Stimulated activated CD4-positive, alpha-beta T cell treated with anti-CD3 and anti-CD28 coated beads, Interleukin-1b, Interleukin-23, amount 100 ng/mL, for 1 hour (primary cell): ENCODE measurements at places on chromosomes 16 and 17.
A peak's percentile ranks its signal among the peaks of the same experiment; 100 is the strongest.

- no peak for DNase-seq
These were observed 1.6 kb upstream of the HOXB7 start for GRCh38 chr17:48612456-48612853.

GRCh38 chr17:6195123-6195522 is 124.9 kb downstream of the WSCD1 start:
- DNase-seq = no peak

GRCh38 chr17:40025991-40026815 is 11.0 kb downstream of the CSF3 start:
- no peak for DNase-seq

GRCh38 chr16:4529085-4530060 is 9.2 kb downstream of the CDIP1 start:
- no peak for DNase-seq

DNA sequence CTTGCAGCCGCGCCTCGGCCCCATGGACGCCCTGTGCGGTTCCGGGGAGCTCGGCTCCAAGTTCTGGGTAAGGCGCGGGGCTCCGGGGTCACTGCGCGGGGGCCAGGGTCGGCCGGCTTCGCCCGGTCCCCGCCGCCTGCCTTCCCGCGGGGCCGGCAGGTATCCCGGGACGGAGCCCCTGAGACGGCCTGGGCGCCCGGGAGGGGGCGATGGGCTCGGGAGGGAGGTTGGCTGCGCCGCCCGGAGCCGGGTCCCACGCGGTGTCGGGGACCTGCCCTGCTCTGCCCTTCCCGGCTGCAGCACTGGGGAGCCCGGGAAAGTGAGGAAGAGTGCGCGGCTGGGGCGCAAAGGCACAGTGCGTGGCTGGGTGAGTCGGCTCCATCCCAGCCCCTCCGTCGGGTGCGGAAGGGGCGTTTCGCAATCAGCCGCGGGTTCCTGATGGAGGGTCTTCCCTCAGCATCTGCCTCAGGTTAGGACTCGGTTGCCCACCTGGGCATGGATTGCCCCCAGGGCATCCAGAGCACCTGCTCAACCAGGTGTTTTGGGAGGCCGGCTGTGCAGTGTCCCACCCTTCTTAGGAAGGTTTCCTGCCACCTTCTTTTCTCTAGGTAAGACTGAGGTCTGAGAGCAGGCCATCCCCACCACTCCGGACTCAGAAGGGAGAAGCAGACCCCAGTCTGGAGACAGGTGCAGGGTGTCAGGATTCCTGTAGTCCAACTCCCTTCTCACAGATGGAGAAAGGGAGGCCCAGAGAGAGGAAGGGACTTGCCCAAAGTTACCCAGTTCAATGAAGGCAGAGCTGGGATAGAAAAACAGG is 442 bp downstream of the ABCC3 start:
- DNase-seq = no peak

- DNase-seq = no peak
These were observed at the start of gene CD300E for GRCh38 chr17:74623693-74624093. TSS of gene CD300E (minus strand) at chr17:74623738. CDS start at chr17:74623621, 117 bp downstream.

GRCh38 chr17:27985306-27985705 is 57.2 kb upstream of the NLK start:
- DNase-seq = no peak

- no peak for DNase-seq
These were observed 13.9 kb upstream of the KDM8 start for GRCh38 chr16:27189335-27189972.

DNA sequence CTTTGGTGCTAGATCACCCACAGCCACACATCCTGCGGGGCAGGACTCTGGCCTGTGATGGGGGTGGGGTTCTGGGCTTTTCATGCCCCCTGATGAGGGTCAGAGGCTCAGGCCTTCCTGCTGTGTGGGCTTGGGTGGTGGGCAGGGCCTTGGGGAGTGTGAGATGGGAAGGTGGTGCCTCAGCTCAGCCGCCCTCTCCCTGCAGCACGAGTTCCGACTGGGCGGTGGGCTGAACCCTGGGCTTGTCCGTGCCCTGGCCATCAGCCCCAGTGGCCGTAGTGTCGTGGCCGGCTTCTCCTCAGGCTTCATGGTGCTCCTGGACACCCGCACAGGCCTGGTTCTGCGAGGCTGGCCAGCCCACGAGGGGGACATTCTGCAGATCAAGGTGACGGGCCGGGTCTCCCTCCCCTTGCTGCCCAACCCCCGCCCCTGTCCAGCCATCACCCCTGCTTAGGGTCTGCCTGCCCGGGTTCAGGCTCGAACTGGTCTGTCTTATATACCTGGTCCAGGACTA is 6.8 kb upstream of the SERPINF2 start:
- no peak for DNase-seq

- peak; percentile 4 for DNase-seq
These were observed 188.6 kb upstream of the PSMD7 start for GRCh38 chr16:74107795-74108610.

DNA sequence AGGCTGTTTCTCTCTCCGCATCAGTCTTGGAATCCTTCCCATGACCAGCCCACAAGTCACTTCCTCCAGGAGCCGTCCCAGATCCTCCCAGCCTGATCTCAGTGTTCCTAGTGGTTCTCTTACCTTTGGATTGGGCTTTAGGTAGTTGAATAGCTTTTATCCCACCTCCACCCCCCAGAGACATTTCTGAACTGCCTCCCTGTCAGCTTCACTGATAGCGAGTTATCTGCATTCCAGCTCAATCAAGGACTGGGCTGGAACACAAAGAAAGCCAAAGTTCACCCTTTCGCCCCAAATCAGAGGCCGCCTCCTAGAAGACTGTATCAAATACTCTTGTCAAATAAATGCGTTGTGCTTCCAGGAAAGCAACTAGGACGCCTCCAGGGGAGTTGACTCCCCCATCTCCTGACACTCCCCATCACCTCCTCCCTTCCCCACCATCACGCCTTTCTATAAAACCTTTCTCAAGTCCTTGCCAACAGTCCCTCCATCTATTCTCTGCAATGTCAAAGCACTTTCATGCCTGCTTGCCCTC is 72.7 kb downstream of the TMEM132E start:
- DNase-seq = no peak

DNA sequence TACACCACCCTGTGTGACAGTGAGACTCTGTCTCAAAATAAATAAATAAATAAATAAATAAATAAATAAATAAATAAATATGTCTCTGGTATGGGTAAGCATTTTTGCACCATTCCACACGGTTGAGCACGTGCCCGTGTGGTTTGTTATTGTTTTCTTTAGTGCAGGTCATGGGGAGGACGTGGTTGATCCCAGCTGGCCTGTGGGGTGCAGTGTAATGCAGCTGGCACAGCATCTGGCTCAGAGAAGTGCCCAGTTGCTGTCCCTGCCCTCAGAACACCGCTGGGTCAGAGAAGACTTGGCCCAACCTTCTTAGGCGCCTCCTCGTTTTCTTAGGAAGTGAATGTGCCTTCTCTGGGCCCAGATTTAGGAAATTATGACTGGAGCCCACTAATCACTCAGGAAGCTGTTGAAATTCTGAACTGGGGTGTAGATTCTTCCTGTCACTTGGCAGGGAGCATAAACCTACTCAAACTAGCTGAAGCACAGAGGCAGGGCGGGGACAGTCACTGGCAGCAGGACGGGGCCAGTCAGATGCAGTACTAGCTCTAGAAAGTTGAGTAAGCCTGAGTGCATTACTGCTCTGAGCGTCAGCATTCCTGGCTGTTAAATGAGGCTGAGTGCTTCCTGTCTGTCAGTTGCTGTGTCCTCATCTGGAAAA is 85.9 kb downstream of the SNX29 start:
- DNase-seq = no peak

DNA sequence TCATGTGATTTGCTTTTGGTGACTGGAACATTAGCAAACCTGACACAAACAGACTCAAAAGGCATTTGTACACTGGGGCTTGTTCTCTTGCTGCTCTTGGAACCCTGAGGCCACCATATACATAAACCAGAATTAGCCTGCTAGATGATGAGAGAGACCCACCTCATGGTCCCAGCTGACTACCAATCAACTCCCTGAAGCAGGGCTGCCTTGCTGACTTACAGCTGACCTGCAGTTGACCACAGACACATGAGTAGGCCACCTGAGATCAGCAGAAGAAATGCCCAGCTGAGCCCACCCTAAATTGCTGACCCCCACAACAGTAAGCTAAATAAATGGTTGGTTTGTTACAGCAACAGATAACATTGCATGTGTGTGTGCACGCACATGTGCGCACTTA is 28.7 kb downstream of the BRIP1 start:
- no peak for DNase-seq
